Activated CD8-positive, alpha-beta memory T cell treated with anti-CD3 and anti-CD28 coated beads for 4 hours (primary cell): ENCODE measurements at places on chromosomes 12 and 14.

DNA sequence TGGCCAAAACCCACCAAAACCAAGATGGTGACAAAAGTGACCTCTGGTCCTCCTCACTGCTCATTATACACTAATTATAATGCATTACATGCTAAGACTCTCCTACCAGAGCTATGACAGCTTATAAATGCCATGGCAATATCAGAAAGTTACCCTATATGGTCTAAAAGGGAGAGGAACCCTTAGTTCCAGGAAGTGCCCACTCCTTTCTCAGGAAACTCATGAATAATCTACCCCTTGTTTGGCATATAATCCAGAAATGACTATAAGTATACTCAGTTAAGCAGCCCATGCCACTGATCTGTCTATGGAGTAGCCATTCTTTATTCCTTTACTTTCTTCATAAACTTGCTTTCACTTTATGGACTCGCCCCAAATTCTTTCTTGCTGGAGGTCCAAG lies 43.0 kb upstream of the FUT8 start:
- DNase-seq = no peak

DNA sequence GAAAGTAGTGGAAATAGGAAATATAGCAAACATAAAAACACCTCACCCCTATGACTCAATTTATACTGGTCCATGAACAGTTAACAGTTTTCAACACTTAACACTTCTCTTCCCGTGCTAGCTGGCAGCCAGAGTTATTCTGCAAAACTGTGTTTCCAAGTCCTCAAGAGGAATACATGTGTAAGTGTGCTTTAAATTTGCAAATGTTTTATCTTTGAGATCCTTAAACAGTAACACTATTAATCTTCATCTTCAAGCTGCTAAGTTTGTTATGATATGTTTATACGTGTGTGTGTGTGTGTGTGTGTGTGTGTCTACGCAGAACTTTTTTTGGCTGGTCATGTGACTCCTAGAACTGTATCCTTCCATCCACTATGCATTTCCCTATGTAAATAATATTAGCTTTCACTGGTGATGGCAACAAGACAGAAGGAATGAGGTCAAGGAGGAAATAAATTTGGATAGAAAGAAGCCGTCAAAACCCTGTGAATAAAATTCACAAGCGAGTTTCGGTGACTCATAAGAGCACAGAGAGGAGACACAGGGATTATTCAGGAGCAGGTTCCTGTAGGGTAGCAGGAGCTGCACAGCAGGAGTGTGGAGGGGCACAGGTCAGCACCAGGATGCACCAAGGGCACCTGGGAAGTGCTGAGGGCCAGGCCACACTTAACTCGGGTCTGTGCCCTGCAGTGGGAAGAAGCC lies 105.9 kb upstream of the ETV6 start:
- DNase-seq = no peak

- no peak for DNase-seq
These were observed 19.4 kb upstream of the SNX6 start for GRCh38 chr14:34649344-34649743.

DNA sequence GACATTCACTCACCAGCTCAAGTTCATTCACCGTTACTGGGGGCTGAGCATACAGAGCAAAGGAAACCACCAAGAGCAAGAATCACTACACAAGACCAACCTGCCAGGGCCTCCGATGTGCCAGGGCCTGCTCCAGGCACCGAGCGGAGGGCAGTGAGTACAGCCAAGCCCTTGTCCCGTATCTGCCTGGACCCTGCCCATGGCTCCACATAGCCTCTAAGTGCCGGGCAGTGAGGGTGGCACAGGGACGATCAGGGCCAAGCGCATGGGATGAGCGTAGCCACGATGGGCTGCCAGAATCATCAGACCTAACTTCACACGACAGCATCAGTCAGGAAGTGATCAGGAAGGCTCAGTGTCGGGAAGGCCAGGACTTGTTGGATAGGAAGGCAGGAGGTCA lies 199.6 kb downstream of the BCL11B start:
- DNase-seq = no peak

DNA sequence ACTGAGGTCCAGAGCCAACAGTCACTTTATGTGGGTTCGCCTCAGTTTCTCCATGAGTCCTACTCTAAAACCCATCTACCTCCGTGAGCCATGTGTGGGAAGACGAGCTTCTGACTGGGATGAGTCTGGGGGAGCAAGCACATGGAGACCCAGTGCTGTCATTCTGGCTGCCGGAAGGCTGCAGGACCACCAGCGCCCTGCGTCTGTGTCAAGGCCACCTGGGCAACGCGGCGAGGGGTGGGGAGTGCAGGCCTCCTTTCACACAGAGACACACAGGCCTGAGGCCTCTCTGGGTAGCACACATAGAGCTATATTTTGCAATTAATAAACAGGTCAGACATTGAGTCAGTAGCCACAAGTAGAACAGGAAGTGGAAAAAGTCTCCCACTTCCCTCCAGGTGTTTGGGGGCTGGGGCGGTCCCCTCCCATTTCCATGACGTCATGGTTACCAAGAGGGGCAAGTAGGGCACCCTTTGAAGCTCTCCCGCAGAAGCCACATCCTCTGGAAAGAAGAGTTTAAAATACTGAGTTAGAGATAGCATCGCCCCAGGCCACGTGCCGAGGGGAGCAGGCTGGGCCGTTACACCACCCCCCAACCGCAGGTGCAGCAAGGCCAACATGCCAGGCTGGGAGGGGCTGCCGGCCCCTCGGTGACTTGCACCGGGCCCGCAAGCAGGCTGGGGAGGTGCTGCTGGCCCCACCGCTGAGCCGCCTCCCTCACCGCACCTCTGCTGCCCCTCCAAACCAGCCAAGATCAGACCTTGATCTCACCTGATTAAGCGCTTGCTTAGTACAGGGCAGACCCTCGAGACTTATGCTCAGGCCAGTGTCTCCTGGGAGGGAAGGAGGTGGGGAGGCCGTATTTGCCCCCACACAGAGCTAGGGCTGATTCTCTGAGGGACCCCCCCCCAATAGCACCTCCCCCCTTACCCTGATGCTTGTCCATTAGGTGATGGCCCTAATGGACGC lies 32.7 kb downstream of the DAD1 start:
- DNase-seq = peak; percentile 97
